ENCODE measurements at places on chromosomes 5 and 9.

- DNase-seq: no peak
Measured at GRCh38 chr5:138663009-138663408, 87.8 kb upstream of the HSPA9 start.

DNA sequence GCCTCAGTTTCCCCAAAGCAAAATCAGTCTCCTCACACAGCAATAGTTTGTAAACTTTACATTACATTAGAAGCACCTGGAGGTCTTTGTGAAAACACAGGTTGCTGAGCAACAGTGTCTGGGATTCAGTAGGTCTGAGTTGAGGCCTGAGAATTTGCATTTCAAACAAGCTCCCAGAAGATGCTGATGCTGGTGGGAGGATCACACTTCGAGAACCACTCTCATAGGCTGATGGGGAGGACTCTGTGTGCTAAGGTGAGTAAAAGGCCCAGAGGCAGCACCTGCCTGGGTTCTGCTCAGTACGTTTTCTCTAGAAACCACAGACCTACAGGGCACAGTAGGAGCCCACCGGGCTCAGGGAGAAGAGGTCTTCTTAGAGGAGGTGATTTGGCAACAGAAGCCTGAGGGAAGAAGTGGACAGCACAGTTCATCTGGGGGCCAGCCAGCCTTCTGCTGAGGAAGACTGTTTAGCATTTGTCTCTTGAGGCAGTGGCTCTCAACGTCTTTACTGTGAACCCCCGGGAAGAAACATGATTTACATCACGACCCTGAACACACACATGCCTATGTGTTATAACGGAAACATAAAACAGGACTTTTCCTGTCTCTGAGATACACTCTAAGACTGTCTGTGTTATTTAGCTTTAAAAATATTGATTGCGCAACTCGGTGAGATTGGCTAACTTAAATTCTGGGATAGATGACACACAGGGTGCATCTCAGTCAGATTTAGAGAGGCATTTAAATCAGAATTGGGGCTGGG is 24.8 kb upstream of the DENND1A start:
- DNase-seq: no peak

- no peak for DNase-seq
Measured at GRCh38 chr5:111667128-111667736, 89.8 kb downstream of the NREP start.

DNA sequence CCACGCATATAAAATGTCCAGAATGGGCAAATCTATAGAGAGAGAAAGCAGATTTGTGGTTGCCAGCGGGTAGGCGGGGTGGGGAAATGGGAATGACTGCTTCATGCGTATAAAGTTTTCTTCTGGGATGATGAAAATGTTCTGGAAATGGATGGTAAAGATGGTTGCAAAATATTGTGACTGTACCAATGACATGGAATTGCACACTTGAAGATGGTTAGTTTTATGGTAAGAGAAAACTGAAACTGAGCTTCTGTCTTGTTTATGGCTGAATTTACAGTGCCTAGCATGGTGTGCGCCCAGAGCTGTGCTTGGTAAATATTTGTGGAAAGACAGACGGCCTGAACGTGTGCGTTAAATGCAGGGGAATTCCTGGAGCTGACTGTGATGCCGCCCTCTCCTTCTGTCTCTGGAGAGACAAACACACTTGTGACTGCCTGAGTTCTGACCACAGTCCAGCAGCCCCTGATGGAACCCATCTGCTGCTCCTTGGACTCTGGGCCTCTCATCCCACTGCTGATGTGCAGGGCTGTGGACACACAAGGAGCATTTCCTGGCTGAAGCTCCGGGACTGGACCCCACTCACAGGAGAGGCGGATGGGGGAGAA is 8.6 kb upstream of the PTGES start:
- DNase-seq: no peak

- no peak for DNase-seq
Measured at GRCh38 chr5:147713550-147714295, 68.8 kb downstream of the JAKMIP2 start.

- no peak for DNase-seq
Measured at GRCh38 chr9:18067548-18068120, 406.3 kb upstream of the ADAMTSL1 start.

DNA sequence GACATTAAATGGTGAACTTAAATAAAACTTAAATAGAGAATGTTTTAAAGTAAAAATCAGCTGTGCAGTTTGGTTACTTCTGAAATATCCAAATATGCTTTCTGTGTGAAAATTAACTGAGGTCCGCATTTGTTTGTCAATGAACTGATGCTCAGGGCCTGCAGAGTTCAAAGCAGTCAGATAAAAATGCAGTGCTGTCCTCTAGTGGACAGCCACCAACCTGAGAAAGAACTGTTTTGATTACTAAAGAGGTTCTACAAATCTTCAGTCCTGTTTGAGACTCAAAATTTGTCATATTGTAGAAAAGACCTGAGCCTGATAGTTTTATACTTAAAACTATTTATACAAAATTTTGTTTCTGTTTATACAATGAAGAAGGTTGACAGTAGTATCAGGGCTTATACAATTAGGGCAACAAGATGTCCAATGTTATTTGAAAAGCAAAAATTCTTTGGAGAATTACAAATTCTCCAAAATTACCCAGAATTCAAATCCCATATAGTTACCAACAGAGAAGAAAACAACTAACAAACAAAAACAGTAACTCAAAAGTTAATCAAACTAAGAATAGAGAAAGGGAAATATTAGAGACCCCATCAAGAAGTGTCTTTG is 232.3 kb upstream of the TBCA start:
- DNase-seq: no peak

GRCh38 chr9:116209414-116210116 is 56.0 kb downstream of the PAPPA start:
- DNase-seq: no peak

GRCh38 chr5:158465086-158465972 is 606.4 kb upstream of the CLINT1 start:
- no peak for DNase-seq

DNA sequence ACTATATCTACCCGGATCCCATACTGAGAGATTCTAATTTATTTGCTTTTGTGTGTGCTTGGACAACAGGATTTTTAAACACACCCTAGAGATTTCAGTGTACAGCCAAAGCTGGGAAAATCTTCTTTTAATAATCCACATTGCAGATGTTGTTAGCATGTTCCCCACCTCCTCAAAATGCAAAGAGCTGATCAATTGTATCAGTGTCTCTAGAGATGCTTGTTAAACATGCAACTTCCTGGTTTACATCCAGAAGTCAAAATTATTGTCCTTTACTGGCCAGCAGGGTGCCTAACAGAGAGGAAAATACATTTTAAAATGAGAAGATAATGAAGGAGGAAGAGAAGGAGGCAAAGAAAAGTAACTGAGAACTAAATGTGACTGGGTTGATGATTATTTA is 793.3 kb downstream of the SEMA5A start:
- DNase-seq: no peak

GRCh38 chr9:126114850-126115460 is 211.7 kb upstream of the MVB12B start:
- DNase-seq: no peak
